Calu3 (cell line): ENCODE measurements at places on chromosomes 13 and 19. TPM values are rescaled to one million over a fixed set of nuclear protein-coding genes. Genes with fewer than 3 reads are reported as not detected.

Gene FUT2
- 8.7 and 10.4 TPM in 2 replicates for total RNA-seq

- no peak for DNase-seq
These were observed 17.9 kb downstream of the FBN3 start for GRCh38 chr19:8131517-8131916.

DNA sequence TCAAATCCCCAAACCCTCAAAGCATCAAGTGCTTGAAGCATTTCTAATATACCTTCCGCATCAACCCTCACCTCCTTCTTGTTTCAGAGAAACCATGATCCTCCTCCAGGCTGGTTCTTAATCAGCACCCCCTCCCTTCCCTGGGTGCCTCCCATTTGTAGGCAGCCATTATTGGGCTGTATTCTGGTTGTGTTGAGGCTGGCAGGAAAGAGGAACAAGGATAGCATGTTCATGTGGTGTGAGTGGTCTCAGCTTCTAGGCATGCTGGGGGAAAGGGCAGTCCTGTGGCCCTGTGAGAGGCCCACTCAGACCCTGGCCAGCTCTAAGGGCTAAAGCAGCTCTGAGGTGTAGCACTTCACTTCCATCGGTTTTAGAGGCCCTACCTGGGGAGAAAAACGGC lies 18.9 kb upstream of the TRIM13 start:
- no peak for DNase-seq

- DNase-seq: no peak
These were observed 9.5 kb downstream of the ARRDC2 start for GRCh38 chr19:18017275-18018083.

DNA sequence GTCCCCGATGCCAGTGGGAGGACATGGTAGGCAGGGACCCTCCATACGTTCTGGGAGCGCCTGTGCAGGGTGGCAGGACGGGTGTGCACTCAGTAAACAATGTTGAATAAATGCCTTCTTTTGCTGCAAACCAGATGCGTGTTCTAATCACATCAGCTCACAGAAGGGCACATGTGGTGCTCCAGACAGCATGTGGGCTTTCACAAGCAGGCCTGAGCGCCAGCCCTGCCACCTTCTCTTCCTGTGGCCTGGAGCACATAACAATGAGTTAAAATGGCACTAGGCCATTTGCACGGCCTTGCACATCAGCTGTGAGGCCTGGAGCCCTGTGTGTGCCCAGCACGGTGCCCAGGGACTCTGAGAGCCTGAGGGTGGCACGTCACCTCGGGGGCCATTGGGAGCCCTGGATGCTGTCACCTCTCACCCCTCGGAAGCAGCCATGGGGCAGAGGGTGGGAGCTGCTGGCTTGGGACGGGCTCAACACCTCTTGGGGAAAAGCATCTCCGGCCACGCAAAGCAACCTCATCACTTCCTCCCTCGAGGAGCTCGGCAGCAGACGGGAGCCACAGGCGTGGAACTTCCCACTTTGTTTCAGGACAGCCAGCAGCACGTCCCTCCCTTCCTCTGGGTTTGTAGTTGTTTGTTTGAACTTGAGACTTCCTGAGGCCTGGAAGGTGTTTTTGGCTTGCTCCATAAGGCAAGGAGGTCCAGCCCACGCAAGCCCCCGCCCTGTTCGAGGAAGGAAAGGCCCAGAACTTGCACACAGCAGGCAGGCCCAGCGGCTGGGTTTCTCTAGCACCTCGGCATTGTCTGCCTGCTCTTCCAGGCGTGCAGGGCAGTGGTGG lies 9.8 kb downstream of the MCF2L start:
- no peak for DNase-seq

- no peak for DNase-seq
These were observed 40.3 kb upstream of the USPL1 start for GRCh38 chr13:30577401-30577852.

Gene FCER2
- not detected in 2 replicates for total RNA-seq

DNA sequence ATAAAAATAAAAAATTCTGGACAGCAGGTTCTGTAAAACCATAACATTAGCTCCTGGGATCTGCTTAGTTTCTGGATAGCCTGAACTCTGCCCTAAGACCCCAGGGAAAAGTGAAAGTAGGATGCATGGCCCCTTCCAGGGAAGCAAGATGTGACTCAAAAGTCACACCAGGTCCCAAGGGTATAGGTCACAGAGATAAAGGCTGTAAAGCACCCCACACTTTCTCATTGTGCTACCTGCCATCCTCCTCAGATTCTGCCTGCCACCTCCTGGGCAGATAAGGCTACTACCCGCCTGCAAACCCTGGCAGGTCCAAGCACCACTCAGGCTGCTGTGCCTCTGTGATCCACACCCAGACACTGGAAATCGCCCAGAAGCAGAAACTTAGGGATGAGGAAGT lies 20.6 kb downstream of the FFAR2 start:
- DNase-seq: peak; percentile 70

Gene KANK3
- 0.17 TPM in 1 of 2 replicates, not detected in the other for total RNA-seq

DNA sequence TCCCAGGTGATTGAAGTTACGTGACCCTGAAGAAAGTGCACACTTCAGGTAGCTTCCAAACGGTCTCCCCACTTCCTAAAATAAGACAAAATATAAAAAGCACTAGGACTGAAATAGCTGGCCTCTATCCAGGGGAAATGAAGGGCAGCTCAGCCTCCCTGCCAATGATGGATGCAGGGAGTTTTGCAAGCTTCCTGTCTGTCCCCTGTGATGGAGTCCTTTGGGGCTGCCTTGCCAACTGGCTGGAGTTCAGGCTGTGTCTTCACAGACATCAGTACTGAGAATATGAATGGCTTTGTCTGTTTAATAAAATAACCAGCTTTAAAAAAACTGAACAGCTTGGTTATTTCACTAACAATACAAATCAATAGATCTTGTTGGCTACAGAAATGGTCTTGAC lies 101.4 kb upstream of the GPR12 start:
- no peak for DNase-seq

Gene ZNF578
- not detected in 2 replicates for total RNA-seq

Gene KMT2B
- total RNA-seq: 65.2 and 65.3 TPM in 2 replicates

- no peak for DNase-seq
These were observed 5.5 kb downstream of the ISYNA1 start for GRCh38 chr19:18432275-18433014.

Gene AMER2
- total RNA-seq: not detected in 2 replicates

DNA sequence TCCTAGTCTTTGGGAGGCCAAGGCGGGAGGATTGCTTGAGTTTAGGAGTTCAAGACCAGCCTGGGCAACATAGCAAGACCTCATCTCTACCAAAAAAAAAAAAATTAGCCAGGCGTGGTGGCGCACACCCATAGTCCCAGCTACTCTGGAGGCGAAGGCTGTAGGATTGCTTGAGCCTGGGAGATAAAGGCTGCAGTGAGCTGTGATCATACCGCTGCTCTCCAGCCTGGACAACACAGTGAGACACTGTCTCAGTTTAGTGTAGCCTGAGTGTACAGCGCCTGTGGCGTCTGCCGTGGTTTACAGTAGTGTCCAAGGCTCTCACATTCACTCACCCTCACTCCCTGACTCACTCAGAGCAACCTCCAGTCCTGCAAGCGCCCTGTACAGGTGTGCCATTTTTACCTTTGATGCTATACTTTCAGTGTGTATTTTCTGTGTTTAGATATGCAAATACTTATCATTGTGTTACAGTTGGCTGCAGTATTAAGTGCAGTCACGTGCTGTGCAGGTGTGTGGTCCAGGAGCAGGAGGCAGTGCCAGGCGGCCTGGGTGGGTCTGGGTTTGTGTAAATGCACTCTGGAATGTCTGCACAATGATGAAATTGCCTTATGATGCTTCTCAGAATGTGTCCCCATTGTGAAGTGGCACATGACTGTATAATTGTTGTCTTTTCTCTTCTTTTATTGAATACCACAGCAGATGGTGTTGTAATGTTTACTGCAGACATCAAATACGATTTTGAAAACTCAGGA lies 36.1 kb upstream of the DCUN1D2 start:
- no peak for DNase-seq

Gene GIPC3
- total RNA-seq: not detected in 2 replicates

DNA sequence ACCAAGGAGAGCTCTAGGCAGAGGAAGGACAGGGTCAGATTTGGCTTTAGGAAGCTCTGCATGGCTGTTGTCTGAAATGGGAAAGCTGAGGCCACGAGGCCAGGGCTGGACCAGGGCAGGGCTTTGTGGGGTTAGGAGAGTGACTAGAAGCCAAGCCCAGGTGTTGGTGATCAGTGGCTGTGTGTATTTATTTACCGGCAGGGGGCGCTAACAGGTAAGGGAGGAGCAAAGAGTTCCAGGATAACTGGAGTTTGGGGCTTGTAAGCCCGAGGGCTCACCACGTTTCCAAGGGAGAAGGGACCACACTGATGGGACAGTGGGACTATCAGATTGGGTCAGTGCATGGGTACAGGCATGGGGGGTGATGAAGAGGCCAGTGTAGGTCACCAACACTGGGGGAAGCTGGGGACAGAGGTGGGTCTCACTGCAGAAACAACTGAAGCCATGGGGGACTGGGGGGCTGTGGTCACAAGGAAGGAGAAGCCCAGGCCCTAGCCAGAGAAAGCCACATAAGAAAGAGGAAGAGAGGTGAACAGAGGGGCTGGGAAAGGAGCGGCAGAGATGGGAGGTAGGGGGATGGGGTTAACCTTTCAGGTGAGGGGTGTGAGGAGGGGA lies 3.9 kb downstream of the TMEM147 start:
- DNase-seq: peak; percentile 72

DNA sequence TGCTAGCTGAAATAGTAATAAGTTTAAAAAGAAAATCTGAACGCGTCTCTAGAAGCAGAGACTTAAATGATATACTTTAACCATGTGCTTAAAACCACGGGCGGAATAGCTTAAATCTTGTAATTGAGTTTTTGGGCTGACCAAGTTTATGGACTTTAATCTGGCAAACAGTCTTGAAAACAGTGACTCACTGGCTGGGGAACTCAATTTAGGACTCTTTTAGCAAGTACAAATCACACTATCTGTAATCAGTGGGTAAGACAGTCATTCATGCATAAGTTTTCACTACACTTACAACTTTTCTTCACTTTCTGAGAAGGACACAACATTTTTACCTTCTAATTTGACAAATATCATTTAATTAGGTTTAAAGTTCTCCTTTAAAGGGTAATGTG lies 26.8 kb downstream of the ZNF627 start:
- DNase-seq: no peak

DNA sequence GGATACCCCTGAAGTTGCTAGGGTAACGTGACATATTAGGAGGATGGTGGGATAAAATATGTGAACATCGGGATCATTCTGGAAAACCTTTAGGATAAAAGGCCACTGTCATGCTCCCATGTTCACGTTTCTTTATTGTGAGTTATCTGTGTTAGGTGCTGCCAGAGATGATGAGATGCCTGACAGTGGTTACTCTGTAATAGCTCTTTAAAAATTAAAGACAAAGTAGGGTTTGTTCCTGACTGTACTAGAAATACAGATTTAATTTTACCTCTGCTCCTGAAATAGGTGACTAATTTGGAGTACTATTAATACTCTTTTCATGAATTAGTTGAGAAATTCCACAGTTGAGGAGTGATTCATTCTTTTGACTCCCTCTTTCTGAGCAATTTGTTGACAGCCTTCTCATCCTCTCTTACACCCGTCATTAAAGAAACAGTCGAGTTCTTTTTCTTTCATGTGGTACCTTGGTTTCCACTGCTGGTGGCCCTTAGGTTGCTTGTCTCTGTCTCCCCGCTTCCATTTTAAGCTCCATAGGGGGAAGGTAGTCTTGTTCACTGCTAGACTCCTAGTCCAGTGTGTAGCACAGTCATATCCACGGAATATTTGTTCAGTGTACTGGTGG lies 28.4 kb downstream of the SAE1 start:
- DNase-seq: no peak

Gene CCDC70
- total RNA-seq: not detected in 2 replicates

- DNase-seq: no peak
These were observed 22.1 kb upstream of the GGACT start for GRCh38 chr13:100610391-100611347.

DNA sequence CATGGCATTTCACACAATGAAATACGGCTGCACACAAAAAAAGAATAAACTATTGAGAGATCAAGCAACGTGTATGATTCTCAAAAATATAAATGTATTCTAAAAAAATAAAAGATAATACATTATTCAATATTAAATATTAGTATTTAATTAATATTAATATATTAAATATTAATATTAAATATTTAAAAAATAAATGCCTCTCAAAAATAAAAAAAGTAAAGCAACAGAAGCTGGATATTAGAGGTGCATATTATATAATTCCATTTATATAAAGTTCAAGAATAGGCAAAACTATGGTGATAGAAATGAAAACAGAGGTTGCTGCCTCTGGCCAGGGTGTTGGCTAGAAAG lies 57.1 kb downstream of the GADD45B start:
- no peak for DNase-seq

DNA sequence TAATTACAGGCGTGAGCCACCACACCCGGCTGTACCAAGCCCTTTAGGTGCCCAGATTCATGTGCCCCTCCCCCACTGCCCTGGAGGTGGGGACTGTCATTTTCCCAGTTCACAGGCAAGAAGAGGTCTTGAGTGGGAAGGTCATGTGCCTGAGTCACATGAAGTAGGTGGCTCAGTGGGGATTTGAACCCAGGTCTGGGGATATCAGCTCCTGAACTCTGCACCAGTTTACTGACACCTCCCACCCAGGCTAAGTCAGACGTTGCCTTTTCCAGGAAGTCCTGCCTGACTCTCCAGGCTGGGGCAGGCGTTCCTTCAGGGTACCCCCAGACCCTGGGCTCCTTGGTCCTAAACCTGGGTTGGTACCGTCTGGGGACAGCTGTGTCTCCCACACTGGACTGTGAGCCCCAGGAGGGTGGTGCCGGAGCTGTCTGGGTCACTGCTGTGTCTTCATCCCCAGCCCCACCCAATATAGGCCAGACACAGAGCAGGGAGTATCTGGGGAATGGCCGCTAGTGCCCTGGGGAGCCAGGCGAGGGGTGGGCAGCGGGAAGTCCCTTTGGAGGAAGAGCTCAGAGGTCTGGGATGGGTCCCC lies 8.6 kb downstream of the VASP start:
- DNase-seq: no peak

DNA sequence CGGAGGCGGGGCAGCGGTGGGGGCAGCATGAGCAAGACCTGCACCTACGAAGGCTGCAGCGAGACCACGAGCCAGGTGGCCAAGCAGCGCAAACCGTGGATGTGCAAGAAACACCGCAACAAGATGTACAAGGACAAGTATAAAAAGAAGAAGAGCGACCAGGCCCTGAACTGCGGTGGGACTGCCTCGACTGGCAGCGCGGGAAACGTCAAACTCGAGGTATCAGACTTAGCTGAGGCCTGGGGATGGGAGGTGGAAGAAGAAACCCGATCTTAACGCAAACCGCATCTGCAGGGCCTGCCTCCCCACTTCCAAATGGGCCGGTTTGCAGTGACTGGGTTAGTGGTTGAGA lies 693 bp downstream of the RFXAP start:
- no peak for DNase-seq

Gene ZNF486
- total RNA-seq: 0.91 TPM in 1 of 2 replicates, not detected in the other
